ENCODE measurements at places on chromosomes 3 and 15. TPM values are rescaled to one million over a fixed set of nuclear protein-coding genes. Genes with fewer than 3 reads are reported as not detected.

ASB14 gene
- not detected for polyA plus RNA-seq

GRM7 gene
- polyA plus RNA-seq: 0.14 TPM

SLC28A1 gene
- 0.18 TPM for polyA plus RNA-seq

GRCh38 chr15:58474741-58475323 is 43.0 kb downstream of the LIPC start:
- no peak for DNase-seq
- peaks cover 78% of the 10 kb centered on the region for H3K4me1 ChIP-seq
- no peak overlapping the region for H3K4me3 ChIP-seq
- no peaks in the 10 kb centered on the region for H3K36me3 ChIP-seq

DNA sequence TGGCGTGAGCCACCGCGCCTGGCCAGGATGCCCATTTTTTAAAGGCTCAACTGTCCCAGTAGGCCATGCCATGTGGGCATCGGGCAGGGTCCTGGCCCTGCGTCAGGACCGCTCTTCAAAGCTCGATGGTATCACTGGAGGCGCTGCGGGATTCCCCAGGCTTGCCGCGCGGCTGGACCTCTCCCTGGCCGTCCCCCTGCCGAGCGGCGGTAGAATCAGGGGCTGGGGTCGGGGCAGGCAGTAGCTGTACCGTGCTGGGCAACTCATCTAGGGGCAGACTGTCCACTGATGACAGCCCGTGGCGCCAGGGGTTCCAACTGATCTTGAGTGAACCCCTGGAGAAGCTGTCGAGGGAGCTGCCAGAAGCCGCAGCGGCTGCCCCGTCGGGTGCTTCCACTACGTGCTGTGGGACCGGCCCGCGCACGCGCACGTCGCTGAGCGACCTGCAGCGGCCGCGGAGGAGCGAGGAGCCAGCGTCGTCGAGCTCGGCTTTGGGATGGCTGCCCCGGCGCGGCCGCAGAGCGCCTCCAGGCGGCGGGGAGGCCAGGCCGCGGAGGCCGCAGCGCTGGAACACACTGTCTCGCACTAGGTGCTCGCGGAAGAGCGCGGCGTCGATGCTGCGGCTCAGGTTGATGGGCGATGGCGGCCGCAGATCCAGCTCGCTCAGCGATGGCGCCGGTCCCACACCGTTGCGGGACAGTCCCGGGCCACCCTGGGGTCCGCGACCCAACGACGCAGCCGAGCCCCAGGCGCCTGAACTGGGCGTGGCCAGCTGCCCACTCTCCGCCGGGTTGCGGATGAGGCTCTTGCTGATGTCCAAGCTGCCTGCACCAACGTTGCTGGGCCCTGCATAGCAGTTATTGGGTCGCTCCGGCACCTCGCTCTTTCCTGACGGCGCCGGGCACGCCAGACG is 5.8 kb downstream of the PRRT3 start:
- no peaks in the 10 kb centered on the region for H3K4me1 ChIP-seq
- DNase-seq: peak; percentile 93
- H3K36me3 ChIP-seq: peaks cover 13% of the 10 kb centered on the region
- H3K4me3 ChIP-seq: peak overlapping the region; percentile 0

DNA sequence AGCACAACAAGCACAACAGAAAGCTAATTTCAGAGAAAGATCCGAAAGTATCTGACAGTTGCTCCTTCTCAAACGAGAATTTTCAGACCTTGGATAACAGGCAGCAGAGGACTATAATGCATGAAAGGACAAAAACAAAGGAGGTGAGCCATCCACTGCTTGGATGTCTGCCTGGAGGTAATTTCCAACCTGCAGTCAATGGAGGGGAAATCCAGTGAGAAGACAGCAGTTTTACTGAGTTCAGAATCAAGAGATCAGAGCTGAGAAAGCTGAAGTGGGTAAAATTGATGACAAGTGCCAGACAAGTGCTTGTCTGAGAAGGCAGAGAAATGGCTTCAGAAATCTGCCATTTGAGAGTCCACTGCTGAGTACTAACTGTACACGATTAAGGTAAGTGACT is 22.1 kb downstream of the UBE3A start:
- H3K27ac ChIP-seq: peak overlapping the region; percentile 53
- no peaks in the 10 kb centered on the region for H3K27me3 ChIP-seq
- no peaks in the 10 kb centered on the region for H3K36me3 ChIP-seq
- no peak for DNase-seq
- no peak overlapping the region for H3K4me3 ChIP-seq

- H3K27me3 ChIP-seq: peaks cover 58% of the 10 kb centered on the region
- H3K4me3 ChIP-seq: peak overlapping the region; percentile 68
- DNase-seq: no peak
- H3K36me3 ChIP-seq: no peaks in the 10 kb centered on the region
- peaks cover 8% of the 10 kb centered on the region for H3K4me1 ChIP-seq
Measured at GRCh38 chr3:69738315-69738714, 949 bp upstream of the MITF start.

DNA sequence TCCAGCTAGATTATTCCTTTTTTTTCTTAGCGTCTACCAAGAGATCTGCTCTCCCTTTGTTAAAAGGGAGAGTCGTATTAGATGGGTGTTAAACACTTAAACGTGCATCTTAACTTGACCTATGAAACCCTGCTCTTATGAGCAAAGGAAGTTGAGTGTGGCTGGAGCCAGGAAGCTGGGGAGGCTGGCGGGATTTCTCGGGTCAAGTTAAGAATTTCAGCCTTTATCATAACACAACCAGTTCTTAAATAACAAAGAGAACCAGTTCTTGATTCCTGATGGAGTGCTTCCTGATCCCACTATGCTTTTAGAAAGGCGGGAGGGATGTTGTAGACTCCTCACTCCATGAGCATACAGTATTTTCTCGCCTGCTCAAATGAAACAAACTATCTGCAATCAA is 215.1 kb downstream of the ITPR1 start:
- DNase-seq: no peak
- no peaks in the 10 kb centered on the region for H3K4me1 ChIP-seq
- no peak overlapping the region for H3K27ac ChIP-seq
- peaks cover 60% of the 10 kb centered on the region for H3K36me3 ChIP-seq
- H3K27me3 ChIP-seq: no peaks in the 10 kb centered on the region

Data from thymus (tissue), 14 donors.